ENCODE measurements at places on chromosomes 16 and 17.

DNA sequence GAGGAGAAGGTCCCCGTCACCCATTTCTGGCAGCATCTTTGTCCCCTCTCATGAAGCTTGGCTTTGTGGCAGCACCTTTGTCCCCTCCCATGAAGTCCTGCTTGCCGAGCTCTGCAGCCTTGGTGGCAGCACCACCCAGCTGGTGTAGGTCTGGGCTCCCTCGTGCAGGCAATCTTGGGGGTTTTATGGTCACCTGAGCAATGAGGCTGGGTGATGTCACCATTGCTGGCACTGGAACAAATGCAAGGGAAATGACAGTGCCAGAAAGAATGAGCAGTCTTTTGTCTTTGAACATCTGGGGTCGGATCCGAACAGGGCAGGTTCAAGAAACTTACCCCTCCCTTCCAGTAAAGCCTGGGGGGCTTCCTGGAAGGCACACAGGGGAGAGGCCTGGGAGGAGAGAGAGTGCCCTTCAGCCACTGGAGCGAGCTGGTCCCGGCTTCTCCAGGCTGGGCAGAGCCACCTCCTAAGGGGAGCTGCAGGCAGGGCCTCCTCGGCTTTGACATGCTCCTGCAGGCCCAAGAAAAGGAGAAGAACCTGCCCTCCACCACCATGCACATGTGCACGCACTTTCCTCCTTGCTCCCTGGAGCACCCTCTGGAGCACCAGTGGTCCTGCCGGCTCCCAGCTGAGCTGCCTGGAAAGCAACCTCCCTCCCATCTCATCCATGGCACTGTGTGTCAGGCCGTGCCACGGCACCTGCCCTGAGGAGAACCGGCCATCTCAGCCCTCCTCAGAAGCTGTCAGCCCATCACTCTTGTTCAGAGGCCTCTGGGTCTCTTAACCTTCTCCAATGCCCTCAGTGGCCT is 16.0 kb downstream of the BTBD17 start:
- DNase-seq: no peak

DNA sequence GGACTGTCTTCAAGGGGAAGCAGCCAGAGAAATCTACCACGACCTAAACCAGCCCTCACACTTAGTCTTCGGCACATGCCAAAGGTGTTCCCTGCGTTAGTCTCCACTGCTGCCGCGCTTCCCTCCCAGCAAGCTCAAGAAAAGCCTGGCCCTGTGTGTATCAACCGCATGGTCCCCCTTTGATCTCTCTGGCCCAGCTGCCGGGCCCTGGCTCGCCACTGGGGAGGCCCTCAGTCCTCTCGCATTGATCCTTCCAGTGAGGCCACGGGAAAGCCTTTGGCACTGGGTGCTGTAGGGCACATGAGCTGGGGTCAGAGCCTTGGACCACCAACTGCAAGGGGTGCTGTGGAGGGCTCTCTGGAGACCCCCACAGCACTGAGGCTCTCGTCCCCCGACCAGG is 29.6 kb upstream of the KLHDC4 start:
- DNase-seq: no peak

- DNase-seq: no peak
Observed at GRCh38 chr17:78365561-78366108, 5.8 kb upstream of the SOCS3 start.

GRCh38 chr16:49911430-49911829 is 55.5 kb upstream of the ZNF423 start:
- no peak for DNase-seq

GRCh38 chr17:5011928-5012327 is 14.2 kb downstream of the KIF1C start:
- DNase-seq: no peak

GRCh38 chr17:28879886-28880571 is 17.5 kb downstream of the FLOT2 start:
- DNase-seq: no peak

- no peak for DNase-seq
Observed at GRCh38 chr16:73916829-73917594, 379.6 kb upstream of the PSMD7 start.

DNA sequence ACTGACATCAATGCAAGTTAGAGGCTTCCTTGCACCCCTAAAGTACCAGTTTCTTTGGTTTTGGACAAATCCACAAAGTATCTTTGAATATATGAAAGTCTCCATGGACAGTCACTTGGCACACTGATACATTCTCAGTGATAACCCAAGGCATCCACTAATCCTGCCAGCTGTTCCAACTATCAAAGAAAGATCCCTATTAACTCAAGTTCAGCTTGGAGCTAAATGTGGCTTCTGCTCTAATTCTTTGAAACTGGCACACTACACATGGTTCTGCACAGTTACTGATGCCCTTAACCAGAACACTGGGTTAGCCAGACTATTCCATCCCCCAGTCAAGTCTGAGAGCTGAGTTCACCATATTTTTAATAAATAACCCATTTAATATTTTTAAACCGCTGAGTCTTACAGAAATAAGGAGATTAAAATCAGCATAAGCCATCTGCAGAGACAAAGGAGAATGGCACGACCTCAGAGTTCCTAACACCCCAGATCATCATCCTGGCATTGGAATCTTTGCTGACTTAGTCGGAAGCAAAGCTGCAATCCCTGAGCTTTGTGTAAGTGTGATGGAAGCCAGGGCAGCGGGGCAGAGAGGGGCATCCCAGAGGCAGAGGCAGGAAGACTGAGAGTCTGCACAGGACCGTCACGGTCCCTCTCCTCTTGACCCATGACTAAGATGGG is 6.3 kb downstream of the CACNG1 start:
- no peak for DNase-seq

GRCh38 chr16:75372236-75372856 is 61.0 kb downstream of the CFDP1 start:
- DNase-seq: no peak

- no peak for DNase-seq
Observed at GRCh38 chr17:79546386-79546785, 64.5 kb downstream of the RBFOX3 start.

- no peak for DNase-seq
Observed at GRCh38 chr17:12693640-12694039, 27.9 kb downstream of the MYOCD start.
